ENCODE measurements at places on chromosomes 13 and 19.

DNA sequence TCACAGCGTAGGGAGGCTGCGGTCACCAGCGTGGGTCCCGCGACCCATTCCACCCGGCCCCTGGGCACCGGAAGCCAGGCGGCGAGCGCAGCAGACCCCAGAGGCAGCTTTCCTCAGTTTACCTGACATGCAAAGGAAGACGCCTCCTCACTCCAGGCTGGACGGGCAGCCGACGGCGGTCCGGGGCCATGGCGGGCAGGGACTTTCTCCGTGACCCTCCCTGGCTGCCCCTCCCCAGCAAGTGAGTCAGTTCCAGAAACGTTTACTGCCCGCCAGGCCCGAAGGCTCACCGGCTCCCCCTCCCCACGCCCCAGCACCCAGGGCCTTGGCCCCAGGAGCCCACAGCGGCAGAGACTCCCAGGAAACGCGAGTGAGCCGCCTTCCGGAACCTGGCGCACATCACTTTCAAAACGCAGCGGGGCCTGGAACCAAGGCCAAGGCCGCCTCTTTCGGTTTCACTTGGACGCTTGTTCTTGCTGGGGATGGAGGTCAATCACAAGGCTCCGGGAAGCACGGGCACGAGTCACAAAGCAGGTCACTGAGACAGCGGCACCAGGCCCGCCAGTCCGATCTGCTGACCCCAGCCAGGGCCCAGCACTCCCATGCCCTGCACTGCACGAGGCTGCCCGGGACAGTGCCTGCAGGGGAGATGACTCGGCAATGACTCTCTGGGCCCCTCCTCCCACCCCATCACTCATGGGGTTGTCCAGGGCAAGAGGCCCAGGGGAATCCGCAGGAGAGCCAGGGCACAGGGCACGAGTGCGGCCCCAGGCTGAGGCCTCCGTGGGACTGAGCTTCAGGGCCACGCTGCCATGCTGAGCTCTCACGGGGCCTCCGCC lies 5.3 kb downstream of the SBNO2 start:
- no peak for DNase-seq

DNA sequence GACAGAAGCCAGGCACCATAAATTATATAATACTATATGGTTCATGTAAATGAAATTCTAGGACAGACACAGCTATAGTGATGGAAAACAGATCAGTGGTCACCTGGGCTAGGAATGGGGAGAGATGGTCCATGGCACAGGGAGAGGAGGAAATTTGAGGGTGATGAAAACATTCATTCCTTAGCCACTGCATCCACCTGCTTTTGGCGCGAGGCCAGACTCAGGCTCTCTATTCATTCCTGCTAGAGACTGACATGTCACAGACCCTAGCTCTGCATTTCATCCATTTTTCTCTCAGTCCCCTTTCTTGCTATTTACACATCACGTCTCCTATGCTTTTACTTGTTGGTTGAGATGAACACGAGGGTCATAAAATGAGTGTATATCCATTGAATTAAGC lies 628.3 kb upstream of the SLC10A2 start:
- no peak for DNase-seq

DNA sequence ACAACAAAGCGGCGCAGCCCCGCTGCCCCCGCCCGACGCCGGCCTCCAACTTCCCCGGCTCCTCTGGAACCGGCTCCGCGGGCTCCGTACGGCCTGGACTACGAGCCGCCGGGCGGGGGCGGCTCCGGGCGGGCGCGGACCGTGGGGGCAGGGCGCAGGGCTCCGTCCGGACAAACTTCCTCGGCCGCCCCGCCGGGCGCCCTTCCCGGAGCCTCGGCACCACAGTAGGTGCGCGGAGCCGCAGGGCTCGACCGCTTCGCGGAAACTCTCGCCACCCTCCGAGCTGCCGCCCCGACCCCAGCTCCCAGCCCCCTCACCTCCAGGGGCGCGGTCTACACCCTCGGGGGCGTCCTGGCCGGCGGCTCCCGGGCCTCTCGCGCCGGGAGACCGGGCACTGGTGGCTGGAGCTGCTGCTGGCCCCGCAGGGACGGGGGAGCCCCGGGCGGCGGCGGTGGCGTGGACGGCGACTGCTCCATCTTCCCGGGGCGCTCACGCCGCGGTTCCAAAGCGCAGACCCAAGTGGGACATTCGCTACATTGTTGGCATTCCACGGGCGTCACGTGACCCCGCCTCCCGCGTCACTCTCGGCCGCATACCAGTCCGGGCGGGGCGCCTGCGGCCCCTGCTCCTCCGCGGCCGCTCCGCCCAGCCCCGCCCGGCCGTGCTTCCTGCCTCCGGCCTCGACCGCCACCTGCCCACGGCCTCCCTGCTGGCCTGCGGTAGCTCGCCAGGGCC lies at the start of gene LATS2:
Gene LATS2, minus strand, starts transcription at position 558 of the 735 bp plus-strand sequence. CDS start 15,560 bp downstream, outside the sequence.
- peak; percentile 34 for DNase-seq

- no peak for DNase-seq
Measured at GRCh38 chr13:34513526-34513925, 428.5 kb upstream of the NBEA start.

Data from stimulated activated CD4-positive, alpha-beta T cell treated with anti-CD3 and anti-CD28 coated beads, Interleukin-1b, Interleukin-23, amount 100 ng/mL, for 48 hours (primary cell).